Stimulated activated CD8-positive, alpha-beta memory T cell treated with anti-CD3 and anti-CD28 coated beads, Interleukin-15, amount 100 ng/mL, for 4 hours (primary cell): ENCODE measurements at places on chromosomes 3 and 15.
A peak's percentile ranks its signal among the peaks of the same experiment; 100 is the strongest.

DNA sequence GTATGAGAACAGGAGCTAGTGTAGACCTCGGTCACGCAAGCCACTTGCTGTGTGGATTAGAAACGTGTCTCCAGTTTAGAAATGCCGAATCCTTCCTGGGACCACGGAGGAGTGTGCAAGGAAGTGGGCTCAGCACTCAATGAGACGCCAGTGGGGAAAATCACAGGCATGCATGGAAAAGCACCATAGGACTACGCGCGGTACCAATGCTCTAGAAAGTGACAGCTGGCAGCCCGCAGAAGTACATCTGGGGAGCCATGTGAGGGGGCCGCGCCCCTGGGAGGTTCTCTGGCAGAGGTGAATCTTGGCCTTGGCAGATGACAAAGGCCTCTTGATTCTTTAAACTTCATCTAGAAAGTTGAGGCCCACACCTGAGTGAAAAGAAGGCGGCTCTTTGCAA is 99.3 kb downstream of the LRRK1 start:
- DNase-seq, result no peak

DNA sequence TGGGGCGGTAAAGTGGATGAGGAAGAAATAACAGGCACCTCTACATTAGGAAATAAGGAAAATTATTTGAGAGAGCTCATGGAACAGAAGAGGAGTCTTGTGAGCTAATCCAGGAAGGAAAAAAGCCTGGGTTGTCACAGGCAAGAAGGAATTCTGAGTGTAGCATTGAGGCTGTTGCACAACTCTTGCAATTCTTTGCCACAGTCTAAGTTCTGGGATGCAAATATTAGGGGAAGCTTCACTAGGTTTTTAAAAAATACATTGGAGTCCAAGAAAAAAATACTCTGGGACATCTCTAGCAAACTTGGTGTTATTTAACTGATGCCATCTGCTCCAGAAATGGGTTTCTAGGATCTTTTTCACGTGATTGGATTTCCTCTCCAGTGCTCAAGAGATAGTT is 122.3 kb downstream of the SPATA16 start:
- no peak for DNase-seq

- DNase-seq, result no peak
Observed at GRCh38 chr15:33111041-33111451, 83.5 kb downstream of the FMN1 start.

- DNase-seq, result no peak
Observed at GRCh38 chr15:55549305-55549704, 38.8 kb downstream of the PYGO1 start.

DNA sequence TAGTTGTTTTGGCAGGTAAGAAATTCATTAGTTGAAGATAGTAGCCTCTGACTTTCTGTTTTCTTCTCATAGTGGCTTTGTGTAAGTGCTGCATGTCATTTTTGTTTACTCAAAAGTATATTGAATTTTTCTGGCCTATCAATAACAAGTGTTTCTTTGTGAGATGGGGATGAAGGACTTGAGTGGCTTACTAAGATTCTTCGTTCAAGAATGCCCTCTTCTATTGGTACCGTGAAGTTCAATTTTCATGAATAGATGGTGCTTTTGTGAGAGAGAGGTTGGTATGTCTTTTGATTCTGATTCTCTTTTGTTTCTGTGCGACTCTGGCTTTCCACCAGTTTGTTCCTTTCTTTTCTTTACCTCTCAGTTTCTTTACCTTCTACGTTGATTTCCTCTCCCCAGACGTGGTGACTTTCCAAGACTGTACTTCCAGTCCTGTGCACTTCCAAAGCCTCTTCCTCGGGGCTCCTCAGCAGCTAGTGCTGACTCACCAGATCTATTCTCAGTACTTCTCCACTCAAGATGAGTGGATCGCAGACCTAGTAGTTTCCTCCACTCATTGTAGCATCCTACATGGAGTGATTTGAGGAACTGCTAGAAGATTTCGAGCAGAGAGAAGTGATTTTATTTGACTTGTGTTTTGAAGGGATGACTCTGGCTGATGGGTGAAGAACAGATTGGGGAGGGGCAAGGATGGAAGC is 82.0 kb upstream of the EPHB3 start:
- no peak for DNase-seq

GRCh38 chr3:147409143-147410115 is at the start of gene ZIC1:
ZIC1 (plus strand) TSS chr3:147409365; CDS start chr3:147410113, 748 bp downstream.
- DNase-seq, result no peak

DNA sequence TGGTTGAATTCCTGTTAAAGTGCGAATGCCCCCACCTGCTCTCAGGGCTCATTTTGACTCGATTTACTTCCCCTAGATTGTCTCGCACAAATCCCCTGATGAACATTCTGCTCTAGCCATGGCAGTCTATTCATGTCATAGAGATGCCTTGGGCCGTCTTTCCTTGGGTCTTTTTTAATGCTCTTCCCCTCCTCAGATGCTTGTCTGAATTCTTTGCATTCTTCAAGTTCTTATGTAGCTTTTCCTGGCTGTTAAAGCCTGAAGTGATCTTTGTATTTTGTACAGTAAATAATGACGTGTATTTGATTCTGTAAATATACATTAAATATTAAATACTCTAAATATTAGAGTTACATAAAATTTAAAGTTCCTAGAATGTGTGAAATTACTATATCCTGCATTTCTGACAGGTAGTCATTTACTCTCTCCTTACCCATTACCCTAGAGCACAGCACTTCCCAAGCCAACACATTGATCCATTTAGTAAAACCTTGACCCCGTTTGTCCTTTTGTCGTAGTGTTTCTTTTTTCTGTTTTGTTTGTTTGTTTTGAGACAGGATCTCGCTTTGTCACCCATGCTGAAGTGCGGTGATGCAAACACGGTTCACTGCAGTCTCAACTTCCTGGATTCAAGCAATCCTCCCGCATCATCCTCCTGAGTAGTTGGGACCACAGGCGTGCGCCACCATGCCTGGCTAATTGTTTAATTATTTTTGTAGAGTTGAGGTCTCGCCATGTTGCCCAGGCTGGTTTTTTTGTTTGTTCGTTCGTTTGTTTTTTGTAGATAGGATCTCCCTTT is 47.9 kb downstream of the YEATS2 start:
- DNase-seq, result no peak

DNA sequence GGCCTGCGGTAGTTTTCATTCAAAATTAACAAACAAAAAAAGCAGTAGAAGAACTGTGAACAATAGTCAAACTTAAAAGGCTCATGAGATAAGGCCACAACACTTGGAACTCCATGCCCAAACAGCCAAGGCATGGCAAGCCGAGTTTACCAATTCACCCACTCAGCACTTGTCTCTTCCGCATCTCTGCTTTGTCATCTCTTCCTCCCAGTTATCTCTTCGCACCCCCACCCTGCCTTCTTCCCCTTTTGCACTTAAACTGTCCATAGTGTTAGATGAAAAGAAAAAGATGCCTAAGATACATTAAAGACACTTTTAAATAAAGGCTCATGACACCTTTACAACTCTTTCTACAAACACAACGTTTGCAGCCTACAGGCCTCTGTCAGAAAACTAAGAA is 11.1 kb downstream of the TLE3 start:
- no peak for DNase-seq

DNA sequence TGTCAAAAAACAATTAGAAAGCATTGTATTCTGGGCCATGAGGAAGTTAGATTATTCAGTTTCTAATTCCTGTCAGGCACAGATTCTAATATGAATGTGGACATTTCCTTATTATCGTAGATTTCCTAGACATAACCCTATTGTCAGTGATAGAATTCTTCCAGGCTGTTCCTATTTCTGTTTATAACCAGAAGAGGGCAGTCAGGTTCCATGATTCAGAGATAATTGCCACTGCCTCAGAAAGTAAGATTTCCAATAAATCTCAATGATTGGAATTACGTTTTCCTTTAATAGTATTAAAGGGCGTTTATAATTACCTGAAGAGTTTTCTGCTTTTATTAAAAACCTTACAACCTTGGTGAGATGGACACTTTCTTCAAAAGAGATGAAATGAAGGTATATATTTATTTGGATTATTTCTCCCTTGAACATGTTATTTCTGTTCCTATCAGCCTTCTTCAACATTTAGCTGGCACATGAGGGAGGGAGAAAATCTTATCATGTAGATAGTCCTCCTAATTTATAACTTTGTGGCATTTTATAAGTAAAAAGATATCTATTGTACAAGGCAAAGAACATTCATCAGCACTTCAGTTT is 439.2 kb downstream of the MCTP2 start:
- DNase-seq, result no peak

DNA sequence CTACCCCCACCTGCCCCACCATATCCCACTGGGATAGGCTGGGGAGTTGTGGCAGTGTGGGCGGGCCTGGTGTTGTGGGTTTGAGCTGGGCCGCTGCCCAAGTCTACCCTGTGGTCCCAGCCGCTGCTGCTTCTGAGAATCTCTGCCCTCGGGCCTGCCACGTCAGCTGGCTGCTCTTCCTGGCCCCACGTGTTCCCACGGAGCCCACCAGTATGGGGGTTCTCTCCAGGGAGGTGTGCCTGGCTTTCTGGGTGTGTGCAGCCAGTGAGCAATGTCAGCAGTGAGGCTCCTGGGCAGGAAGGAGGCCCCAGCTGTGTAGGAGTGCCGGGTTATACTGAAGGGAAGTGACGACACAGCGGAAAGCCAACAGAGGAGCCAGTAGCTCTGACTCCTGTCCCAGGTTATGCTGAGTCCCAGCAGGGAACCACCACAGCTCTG is 10.5 kb downstream of the GNAI2 start:
- peak; percentile 83 for DNase-seq

DNA sequence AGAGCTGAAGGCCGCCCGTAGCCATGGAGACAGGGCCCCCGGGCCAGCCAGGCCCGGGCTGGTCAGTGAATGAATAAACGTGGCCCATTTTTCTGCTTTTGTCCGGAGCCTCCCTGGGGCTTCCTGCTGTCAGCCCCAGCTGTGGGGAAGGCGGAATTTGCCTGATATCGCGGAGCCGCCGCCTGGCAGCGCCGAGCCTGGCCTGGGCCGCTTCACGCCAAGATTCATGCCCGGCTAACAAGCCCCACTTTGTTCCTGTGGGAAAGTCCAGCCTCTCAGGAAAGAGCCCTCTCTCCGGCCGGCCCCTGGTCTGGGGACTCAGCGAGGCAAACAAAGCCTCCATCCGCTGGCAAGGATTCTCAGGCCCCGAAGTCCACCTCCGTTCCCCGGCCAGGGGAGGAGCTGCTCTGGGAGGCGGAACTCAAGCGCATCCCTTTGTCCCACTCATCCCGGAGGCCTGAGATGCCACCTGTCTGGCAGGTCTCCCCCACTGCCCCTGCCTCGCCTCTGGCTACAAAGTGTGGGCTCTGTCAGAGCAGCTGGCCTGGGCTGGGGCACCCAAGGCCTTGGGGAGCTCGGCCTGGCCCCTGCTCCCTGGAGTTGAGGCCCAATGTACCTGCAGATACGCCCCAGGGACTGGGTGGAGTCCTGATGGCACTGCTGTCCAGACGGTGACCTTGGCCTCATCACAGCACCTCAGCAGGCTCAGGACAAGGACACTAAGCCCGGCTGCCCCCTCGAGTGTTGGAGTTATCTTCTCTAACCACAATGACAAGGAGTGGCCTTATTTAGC is 51.6 kb upstream of the SLC6A11 start:
- DNase-seq, result no peak

DNA sequence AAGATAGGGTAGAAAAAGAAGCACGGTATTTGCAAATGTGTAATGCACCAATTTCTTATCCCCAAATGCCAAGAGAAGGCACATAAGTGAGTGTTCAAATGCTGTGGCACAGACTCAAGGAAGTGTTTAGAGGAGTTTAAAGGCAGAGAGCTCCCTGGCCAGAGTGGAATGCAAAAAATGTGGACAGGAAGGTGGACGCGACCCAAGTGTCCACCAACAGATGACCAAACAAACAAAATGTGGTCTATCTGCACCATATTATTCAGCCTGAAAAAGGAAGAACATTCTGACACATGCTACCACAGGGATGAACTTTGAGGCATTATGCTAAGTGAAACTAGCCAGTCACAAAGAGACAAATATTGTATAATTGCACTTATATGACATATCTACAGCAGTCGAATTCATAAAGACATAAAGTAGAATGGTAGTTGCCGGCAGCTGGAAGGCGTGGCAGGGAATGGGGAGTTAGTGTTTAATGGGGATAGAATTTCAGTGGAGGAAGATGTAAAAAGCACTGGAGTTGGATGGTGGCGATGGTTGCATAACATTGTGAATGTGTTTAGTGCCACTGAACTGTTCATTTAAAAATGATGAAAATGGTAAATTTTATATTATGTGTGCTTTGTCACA is 126.6 kb downstream of the SRGAP3 start:
- no peak for DNase-seq

- DNase-seq, result no peak
Observed at GRCh38 chr15:66682865-66683264, 19.2 kb upstream of the SMAD6 start.

- DNase-seq, result no peak
Observed at GRCh38 chr3:139299261-139300132, 44.3 kb upstream of the MRPS22 start.

GRCh38 chr15:100635406-100636071 is 33.1 kb downstream of the ASB7 start:
- no peak for DNase-seq

GRCh38 chr3:12476238-12476897 is 7.9 kb upstream of the TSEN2 start:
- no peak for DNase-seq

- no peak for DNase-seq
Observed at GRCh38 chr3:135169651-135170050, 374.6 kb downstream of the EPHB1 start.

GRCh38 chr15:58506064-58506490 is 74.3 kb downstream of the LIPC start:
- DNase-seq, result no peak

GRCh38 chr15:57692709-57693108 is 13.8 kb upstream of the POLR2M start:
- no peak for DNase-seq

DNA sequence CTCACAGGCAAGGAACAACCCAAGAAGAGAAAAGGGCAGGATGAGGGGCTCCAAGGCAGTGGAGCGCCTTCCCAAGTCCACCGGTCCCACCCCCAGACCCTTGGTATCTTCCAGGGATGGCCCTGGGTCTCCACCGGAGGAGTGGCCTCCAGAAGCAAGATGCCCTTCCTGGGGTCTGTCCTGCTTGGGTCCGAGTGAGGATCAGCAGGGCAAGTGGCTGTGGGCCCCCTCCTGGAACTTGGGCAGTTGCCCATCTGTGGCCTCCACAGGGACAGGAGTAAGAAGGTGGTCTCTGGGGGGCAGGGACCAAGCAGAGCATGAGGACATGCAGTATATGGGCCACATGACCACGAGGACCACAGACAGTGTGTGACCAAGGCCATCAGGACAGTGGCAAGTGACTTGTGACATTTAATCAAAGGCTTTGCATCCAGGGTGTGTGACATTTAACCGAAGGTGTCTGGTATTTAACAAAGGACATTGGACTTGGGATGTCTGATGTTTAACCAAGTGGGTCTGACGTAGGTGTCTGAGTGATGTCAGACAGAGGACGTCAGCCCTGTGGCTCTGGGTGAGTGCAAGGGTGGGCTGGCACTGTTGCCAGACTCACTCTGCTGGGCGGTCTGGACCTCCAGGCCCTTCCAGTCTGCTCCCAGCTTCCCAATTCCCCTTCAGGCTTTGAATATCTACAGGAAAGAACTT is 34.7 kb downstream of the SCN5A start:
- DNase-seq, result no peak

- no peak for DNase-seq
Observed at GRCh38 chr3:64856977-64857516, 169.2 kb upstream of the ADAMTS9 start.
